ENCODE measurements at places on chromosomes 4 and X.

DNA sequence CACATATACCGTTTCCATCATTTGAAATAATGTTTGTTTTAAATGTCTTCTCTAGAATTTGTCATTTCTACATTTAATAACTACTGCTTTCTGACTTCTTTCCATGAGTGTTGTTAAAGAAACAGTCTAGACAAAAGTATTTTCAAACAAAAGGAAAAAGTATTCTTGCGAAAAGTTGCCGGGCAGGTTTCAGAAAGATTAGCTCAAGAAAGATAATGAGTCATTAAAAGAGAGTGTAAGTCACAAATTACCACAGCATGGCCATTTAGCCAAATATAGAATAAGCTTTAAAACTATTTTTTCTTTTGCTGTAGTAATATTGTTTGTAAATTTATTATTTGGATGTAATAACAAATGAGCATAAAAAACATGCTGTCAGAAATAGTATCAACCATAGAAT lies 493.0 kb downstream of the TLL1 start:
- DNase-seq, result no peak

DNA sequence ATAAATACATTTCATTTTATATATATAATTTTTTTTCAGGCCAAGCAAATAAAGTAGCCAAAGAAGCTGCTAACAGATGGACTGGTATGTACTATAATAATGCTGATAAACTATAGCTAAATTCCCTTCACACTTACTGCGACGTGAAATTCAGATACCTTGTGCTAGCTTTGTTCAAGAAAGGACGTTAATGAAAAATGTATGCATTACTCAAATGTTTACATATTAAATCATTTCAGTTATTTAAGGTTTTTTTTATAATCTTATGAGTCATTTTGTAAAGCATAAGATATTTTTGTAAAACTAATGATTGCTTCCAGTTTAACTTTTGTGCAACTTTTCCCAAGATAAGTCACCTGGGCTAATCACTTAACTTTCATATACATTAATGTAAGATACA lies 57.2 kb upstream of the TMEM131L start:
- no peak for DNase-seq

- no peak for DNase-seq
These were observed 14.5 kb upstream of the CCNA2 start for GRCh38 chr4:121838136-121838535.

DNA sequence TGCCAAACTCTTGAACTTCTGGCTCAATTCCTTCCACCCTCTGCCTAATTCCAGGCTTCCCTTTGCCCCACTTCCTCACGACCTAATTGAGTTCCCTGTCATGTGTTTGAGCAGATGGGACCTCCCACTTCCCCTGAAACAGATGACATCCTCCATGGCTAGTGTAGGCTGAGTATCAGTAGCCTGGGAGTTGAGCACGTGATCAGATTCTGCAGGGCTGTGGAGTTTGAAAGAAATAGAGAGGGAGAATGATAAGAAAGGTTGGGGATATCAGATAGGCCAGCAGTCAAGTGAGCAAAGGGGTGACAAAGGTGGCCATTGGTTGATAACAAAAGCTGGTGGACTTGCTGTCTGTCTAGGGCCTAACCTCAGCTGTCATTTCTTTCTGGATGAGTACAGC lies 18.8 kb upstream of the NWD2 start:
- no peak for DNase-seq

- no peak for DNase-seq
These were observed 188.4 kb upstream of the GNPDA2 start for GRCh38 chr4:44914748-44915147.

- DNase-seq, result peak; percentile 7
These were observed 253.7 kb downstream of the CENPC start for GRCh38 chr4:67291644-67292043.

DNA sequence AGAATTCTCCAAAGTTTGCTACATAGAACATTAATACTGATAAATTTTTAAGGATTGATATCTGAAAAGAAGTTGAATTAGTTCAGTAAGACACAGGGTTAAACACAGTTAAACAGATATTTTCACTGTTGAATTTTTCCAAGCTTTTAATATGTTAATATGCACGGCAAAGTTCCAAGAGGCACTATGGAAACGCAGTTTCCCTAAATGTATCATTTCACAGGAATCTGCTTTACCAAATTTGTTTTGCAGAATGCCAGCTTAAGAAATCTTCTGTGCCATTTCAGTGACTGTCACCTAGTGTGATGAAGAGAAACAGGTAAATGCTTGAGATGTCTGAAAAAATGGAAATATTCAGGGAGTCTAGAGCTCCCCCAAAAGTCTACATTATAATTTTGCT lies 395.9 kb upstream of the GRIA3 start:
- DNase-seq, result no peak

DNA sequence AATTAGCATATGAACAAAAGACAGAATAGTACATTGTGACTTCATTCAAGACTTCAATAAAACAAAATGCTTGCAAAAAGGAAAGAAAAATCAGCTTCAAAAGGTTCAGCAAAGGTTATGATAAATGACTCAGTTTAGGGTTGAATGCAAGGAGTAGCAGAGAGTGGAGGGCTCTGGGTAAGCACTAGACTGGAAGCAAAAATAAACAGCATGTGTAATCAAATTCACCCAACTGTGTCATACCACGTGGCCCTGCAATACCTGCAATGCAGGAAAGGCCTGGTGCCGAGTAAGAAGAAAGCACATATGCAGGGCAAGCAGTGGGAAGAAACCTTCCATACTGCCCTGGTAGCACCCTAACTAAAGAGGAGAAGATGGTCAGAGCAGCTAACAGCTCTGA lies 88.7 kb downstream of the ATP11C start:
- no peak for DNase-seq

DNA sequence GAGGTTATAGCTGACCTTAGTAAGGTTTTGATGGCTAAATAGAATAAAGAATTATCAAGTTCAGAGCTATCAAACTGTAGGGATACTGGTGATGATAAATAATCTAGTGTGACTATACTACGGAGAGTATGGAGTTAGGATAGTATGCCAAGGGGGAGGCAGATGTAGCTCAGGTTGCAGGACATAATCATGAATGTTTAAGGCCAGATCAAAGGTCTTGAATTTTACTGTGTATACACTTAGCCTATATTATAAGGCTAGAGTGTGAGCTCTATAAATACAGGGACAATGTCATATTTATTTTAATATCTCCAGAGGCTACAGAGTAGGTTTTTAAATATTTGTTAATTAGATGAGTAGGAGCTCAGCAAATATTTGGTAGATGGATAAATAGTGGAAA lies 131.1 kb upstream of the STIM2 start:
- no peak for DNase-seq

- no peak for DNase-seq
These were observed 480 bp downstream of the USP46 start for GRCh38 chr4:52658641-52659000.

DNA sequence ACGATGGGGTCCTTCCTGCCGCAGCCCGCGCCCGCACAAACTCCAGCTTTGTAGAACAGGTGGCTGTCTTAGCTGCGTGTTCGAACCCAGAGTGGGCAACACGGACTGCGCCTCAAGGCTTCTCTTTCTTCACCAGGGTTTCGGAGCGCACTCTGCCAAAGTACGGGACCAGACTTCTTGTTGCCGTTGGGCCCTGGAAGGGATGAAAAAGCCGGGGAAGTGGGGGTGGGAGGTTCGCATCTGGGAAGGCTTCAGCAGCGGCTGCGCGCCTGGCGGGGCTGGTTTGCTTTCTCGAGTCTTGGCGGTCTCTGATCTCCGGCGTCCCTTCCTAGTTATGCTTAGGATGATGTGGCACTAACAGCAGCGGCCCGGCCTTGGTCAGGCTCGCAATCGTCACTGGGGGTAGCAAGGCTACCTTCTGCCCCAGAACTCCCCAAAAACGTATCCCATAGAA lies 673 bp downstream of the PARM1 start:
- no peak for DNase-seq

DNA sequence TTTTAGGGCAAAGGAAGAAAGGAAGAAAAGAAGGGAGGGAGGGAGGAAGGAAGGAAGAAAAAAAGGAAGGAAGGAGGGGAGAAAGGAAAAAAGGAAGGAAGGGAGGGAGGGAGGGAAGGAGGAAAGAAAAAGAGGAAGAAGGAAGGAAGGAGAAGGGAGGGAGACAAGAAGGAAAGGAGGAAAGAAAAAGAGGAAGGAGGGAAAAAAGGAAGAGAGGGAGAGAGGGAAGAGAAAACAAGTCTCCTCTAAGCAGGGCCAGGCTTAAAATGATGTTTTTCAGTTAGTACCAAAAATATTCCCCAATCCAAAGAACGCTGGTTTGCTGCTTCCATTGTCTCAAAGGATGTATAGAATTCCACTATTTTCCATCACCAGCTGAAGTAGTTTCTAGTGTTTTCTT lies 2.0 kb downstream of the TIGD4 start:
- DNase-seq, result no peak

DNA sequence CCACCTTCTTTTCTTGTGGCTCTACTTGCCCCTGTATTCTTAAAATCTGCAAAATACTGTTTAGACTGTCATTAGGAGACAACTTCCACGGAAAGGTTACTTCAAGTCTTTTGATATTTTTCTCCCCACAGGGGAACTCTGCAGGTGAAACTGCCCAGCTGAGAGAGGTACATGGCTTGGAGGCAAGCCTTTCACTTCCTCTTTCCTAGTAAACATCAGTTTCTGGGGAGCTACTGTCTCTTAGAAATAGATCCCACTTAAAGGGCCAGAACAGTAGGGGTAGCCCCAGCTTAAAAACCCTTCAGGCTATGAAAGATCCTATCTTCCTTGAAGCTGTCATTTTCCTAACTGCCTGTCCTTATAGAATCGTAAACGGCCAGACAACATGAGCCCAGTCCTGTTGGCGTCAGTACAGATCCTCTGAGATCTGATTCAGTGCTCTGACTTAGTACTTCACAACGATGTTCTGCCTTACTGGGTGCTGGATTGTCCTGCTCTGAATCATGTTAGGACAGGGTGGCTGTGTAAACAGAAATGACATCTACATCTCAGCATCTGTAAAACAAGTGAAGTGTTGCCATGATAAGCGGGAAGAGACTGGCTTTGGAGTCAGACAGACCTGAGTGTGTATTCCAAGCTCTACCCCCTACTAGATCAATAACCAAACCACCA lies 102.1 kb downstream of the ITIH6 start:
- DNase-seq, result no peak

DNA sequence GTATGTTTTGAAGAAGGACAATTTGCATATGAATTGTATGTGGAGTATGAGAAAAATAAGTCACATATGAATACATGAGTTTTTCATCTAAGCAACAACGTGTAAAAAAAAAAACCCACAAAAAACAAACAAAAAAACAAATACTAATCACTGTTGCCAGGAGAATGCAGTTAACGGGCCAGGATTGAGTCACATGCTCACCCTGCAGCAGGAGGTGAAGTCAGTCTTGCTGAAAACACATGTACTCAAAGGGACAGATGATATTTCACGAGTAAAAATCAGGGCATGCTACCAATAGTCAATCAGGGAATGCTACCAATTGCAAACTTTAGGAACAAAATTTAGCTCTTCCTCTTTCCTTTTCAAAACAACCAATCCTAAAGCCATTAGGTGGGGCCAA lies 10.4 kb upstream of the DCLK2 start:
- no peak for DNase-seq

GRCh38 chrX:86507331-86507730 lies 359.1 kb downstream of the DACH2 start:
- no peak for DNase-seq

- no peak for DNase-seq
These were observed 219.0 kb upstream of the FGF13 start for GRCh38 chrX:138930583-138930945.

GRCh38 chr4:31458813-31459212 lies 738.6 kb downstream of the PCDH7 start:
- no peak for DNase-seq

GRCh38 chrX:139246295-139246694 lies 284.2 kb upstream of the F9 start:
- DNase-seq, result no peak

DNA sequence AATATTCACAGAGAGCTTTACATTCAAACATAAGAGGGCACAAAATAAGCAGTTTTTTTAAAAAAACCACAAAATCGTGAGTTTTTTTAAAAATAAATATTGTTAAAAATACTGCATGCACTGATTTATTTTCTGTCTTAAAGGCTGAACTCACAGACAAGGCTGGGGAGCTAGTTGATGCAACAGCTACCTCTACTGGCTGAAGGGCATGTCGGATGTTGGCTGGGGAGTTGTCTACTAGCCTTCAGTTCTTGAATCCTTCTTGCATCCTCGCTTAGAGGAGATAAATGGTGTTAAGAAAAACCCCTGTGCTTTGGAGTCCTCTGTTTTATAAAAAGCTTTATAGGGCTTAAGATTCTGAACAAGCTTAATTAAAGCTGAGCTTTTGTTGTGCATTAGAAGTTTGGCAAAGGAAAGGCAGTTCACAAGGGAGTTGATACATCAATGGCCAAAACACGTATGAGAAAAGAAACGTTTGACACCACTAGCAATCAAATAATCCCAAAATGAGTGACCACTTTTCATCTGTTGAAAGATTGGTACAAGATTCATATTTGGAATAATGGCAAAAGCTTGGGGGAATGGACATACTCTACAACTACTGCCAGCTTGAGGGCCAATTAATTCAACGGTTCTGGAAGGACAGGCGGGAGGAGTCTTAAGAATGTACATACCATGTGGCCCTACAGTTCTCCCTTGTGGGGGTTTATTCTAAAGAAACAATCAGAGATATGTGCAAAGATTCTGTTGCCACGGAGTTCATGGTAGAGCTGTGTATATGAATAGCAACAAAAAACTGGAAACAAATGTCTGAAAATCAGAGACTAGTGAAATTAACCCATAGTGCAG lies 94.7 kb downstream of the SEL1L3 start:
- DNase-seq, result peak; percentile 78

DNA sequence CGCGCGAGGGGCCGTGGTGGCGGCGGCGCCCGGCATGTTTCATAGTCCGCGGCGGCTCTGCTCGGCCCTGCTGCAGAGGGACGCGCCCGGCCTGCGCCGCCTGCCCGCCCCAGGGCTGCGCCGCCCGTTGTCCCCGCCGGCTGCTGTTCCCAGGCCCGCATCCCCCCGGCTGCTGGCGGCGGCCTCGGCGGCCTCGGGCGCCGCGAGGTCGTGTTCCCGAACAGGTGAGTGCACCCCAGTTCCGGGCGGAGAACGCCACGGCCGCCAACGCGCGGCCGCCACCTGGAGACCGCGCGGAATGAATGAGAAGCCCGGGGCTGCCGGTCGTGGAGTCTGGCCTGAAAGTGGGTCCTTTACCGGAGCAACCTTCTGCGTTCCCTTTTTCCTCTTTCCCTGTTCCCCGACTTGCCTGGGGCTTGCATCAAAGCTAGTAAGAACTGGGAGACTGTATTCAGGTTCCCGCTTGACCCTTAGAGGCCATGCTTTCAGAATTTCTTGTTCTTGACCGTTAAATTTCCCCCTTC lies 429 bp downstream of the NOCT start:
- no peak for DNase-seq

DNA sequence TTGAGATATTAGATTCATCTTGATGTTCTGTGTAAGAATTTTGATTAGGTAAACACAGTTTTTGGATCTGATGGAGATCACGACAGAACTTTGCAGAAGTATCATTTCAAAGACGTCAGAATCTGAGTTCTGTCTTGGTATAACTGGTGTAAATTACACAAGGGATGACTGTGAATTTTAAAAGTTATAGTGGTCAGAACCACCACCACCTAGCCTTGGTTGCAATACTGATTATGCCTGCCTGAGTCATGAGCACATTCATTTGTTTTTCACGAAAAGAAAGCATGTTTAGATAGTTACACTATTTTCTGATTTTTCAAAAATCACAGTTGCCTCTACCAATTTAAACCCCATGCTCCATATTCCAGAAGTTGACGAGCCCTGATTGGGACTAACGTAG lies 54.8 kb downstream of the ZFX start:
- DNase-seq, result no peak

GRCh38 chrX:40153345-40154249 lies 55.8 kb upstream of the BCOR start:
- no peak for DNase-seq

GRCh38 chr4:5869966-5870619 lies 22.8 kb downstream of the CRMP1 start:
- DNase-seq, result no peak

Data from NCI-H187 (cell line).